ENCODE measurements at places on chromosomes 4 and X.

DNA sequence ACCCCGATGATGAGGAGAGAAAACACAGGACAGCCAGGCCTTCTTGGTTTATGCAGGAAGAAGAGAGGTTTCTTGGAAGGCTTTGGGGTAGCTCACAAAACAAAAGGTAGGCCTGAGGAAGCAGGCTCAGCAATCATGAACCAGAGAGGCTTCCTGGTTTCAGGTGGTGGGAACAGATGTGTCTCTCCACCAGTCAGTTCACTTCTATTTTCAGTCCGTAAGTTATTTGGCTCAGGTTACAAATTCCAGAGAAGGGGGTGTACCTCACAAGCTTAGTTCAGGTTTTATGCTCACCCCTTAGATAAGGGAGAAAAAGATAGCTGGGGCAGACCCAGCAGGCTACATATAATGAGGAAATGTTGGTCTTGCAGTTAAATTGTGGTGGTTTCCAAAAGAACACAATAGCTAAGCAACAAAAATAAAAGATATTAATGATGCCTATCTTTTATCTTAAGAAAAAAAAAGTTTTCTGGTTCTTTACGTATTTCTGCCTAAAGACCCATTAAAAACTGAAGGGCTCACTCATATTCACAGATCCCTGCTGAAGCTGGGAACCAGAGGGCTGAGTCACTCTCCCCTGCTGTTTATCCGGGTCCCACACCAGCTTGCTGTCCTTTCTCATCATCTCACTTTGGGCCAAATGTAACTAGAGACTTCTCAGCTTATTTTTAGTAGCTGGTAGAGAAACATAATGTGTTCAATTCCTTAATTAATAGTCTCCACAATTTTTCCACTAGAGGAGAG lies 177.0 kb downstream of the CAMK2D start:
- DNase-seq: peak; percentile 26

DNA sequence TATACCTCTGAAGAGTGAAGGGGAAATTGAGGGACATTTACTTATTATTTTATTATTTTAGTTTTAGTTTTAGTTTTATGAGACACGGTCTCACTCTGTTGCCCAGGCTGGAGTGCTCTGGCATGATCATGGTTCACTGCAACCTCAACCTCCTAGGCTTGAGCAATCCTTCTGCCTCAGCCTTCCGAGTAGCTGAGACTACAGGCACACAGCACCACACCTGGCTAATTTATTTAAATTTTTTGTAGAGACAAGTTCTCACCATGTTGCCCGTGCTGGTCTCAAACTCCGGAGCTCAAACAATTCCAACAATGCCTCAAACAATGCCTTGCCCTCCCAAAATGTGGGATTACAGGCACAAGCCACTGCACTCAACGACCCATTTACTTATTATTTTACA lies 68.4 kb upstream of the BMP2K start:
- DNase-seq: no peak

DNA sequence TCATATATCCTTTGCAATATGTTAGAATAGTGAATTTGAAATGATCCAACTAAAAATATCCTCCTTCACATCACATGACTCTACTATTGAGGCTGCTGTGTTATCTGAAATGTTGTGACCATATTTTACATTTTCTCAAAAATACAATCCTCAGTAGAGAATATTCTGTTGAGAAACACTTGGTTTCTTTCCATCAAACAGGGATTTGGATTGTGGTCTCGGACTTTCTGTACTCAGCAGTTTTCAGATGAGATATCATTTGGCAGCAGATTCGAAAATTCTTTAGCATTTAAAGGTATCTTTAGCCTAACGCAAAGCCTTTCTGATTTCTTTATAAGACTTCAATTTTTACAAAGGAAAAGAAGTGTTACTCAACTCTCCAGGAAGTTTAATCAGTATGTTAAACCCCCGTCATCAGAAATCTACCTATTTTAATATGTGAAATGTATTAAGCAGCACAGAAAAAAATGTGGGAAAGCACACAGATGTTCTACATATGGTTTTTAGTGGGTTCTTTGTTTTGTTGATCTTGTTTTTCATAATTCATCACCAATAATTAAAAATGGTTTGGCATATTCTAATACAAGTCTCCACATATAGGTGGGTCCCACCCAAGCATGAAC lies 55.4 kb upstream of the ANXA3 start:
- no peak for DNase-seq

DNA sequence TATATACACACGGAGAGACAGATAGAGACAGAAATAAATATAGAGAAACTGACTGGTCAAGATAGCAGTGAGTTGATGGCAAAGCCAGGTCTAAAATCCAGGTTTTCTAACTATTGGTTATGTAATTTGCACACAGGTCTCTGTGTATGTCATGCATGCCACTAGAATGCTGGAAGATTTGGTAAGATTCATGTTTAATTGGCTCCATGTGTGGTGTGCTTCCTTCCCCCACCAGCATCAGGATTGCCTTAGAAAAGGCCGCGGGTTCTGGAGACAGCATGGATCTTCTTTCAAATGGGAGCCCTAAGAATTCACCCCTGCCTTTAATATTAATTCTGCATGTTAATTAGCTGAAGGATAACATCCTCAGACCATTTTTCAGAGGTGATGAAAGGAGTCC lies 31.3 kb downstream of the HAND2 start:
- DNase-seq: no peak

GRCh38 chr4:177302371-177303100 lies 7.1 kb upstream of the NEIL3 start:
- no peak for DNase-seq

- no peak for DNase-seq
These were observed 37.3 kb upstream of the TRIM2 start for GRCh38 chr4:153166716-153167501.

- no peak for DNase-seq
These were observed 38.4 kb downstream of the WDFY3 start for GRCh38 chr4:84928089-84928488.

GRCh38 chrX:135477576-135477975 lies 42.9 kb upstream of the INTS6L start:
- DNase-seq: peak; percentile 65

DNA sequence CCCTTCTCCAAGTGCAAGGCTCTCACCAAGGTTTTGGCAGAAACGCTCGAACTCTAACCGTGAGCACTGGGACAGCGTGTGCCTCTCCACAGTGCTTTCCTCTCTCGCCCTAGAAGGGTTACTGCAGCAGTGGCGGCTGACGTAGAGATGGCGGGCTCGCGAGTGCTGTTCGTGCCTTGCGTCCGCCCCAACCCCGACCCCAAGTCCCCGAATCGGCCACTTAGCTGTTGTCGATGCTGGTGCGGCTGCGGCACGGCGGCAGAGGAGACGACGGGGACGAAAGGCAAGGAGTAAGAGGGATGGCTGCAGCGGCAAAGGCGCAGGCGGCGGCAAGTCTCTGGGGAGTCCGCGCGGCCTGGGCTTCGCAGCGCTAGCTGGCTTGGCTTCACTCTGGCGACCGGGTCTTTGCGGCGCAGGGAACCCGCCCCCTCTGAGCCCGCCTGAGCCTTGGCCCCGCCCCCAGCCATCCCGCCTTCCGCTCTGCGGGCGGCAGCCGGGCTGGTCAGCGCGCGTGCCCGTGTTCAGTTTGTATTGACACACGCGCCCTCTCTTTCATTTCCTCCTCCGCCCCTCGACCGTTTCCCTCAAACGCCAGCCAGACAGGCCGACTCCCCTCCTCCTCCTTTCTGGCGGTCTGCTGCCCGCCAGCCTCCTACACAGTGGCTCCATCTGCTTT lies at the start of gene SPIN4:
Gene SPIN4, minus strand, starts transcription at position 392 of the 676 bp plus-strand sequence. CDS start 513 bp downstream, outside the sequence.
- DNase-seq: peak; percentile 85

DNA sequence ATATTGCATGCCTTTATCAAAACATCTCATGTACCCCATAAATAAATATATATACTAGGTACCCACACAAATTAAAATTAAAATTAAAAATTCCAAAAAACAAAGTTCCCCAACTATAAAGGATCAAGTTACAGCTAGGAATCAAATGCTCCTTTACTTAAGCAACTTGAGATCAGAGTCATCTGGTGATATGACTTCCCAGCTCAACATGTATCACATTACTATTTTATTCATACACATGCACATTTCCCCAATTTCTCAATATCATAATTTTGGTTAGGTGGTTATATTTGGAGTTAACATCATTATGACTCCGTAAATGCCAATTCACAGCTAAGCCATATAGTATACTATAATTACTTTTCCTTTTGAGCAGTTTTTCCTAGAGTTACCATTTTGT lies 60.9 kb downstream of the CLOCK start:
- DNase-seq: no peak

DNA sequence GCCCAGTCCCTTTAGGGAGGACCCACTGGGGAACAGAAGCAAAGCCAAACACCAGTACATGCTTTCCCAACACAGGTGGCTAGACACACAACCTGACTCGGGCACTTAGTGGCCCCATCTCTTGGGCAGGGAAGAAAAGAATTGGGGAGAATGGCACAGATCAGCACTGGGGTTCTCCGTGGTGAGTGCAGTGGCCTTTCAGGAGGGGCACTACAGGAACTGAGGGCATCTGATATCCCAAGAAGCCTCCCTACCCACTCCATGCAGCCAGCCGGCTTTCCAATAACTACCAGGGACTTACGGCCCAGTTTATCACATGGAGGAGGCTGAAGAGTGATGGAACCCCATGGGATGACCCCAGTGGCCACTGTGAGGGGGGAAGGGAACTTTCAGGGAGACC lies 23.0 kb downstream of the RGN start:
- DNase-seq: no peak

Measured in NCI-H460 (cell line).